ENCODE measurements at places on chromosomes 2 and 18.

DNA sequence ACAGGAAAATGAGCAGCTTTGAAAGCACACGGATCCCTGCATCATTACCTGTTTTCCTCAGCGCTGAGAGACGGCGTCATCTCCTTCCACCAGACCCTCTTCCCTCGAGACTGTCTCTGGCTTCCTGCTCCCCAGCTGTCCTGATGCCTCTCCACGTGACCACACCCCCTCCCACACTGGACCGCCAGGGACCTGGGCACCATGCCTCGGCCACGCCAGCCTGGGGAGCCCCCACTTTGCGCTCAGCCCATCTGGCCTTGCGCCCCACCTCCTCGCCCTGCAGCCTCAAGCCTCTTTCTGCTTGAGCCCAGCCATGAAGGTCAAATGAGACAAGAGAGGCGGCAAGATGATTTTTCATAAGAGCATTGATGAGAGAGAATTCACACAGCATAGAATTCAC, 66.0 kb upstream of the ACKR3 start:
- H3K4me3 ChIP-seq, result no peak overlapping the region
- H3K4me1 ChIP-seq, result no peaks in the 10 kb centered on the region
- no peaks in the 10 kb centered on the region for H3K36me3 ChIP-seq
- DNase-seq, result no peak
- H3K27ac ChIP-seq, result no peak overlapping the region
- peaks cover 4% of the 10 kb centered on the region for H3K27me3 ChIP-seq

- no peak for DNase-seq
- H3K27me3 ChIP-seq, result no peaks in the 10 kb centered on the region
- H3K4me3 ChIP-seq, result no peak overlapping the region
- H3K36me3 ChIP-seq, result peaks cover 6% of the 10 kb centered on the region
Observed at GRCh38 chr2:186460465-186460864, 25.6 kb upstream of the ZC3H15 start.

- H3K4me1 ChIP-seq, result no peaks in the 10 kb centered on the region
- H3K4me3 ChIP-seq, result no peak overlapping the region
- no peaks in the 10 kb centered on the region for H3K36me3 ChIP-seq
- H3K27me3 ChIP-seq, result peaks cover 9% of the 10 kb centered on the region
- no peak for DNase-seq
Observed at GRCh38 chr2:86258106-86258505, 58.8 kb downstream of the MRPL35 start.

DNA sequence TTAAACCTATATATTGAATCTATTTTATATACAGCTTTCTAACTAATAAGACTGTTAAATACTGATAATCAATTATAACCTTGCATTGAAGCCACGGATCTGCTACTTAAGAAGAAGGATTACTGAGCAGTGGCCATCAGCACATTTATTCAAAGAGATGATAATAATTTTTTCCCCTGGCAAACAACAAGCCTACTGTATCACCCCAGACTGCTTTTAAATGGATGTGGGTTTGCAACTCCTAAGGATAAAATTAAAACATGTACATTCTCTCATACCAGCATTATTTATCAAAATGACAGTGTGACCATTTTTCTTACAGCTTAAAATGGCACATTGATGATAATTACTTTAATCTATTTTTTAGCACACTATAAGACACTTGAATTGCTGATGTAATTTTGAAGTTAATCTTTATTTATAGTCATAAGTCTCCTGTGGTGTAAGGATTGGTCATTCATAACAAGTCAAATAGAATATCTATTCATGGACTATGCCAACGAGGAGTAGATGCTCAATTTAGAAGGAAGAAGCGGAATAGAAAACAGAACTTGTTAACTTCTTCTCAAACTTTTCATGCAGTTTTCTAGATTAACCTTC, 517.7 kb downstream of the METTL4 start:
- no peaks in the 10 kb centered on the region for H3K27me3 ChIP-seq
- H3K36me3 ChIP-seq, result no peaks in the 10 kb centered on the region
- H3K27ac ChIP-seq, result no peak overlapping the region
- peaks cover 16% of the 10 kb centered on the region for H3K4me1 ChIP-seq

DNA sequence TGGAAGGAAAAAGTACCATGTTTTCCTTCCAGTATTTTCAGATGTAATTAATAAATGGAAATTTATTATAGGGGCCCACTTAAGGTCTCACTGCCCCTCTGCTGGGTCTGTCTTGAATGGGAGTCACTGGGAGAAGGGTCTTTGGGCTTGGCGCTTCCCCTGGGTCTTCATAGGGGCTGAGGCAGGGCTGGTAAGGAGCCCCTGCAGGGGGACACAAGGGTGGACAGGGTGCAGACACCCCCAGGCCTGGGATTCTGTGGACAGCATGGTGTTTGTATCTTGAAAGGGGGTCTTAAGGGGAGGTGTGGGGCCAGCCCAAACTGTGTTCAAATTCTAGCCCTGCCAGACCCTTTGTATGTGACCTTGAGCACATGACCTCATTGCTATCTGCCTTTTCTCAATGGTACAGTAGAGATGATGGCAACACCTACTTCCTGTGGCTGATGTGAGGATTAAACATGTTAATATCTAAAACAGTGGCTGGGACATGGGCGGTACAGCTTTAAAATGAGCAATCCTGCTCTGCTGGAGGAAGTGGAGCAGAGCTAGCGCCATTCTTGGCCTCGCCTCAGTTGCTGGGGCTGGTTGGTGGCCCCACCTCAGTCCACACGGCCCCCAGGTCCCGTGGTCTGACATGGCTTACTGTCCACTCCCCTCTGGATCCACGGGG, 71.6 kb downstream of the GNAL start:
- no peak overlapping the region for H3K4me3 ChIP-seq
- no peak overlapping the region for H3K27ac ChIP-seq
- H3K36me3 ChIP-seq, result no peaks in the 10 kb centered on the region

GRCh38 chr2:111930875-111931274, 32.5 kb downstream of the MERTK start:
- DNase-seq, result no peak
- no peaks in the 10 kb centered on the region for H3K4me1 ChIP-seq
- no peak overlapping the region for H3K27ac ChIP-seq
- H3K27me3 ChIP-seq, result no peaks in the 10 kb centered on the region

DNA sequence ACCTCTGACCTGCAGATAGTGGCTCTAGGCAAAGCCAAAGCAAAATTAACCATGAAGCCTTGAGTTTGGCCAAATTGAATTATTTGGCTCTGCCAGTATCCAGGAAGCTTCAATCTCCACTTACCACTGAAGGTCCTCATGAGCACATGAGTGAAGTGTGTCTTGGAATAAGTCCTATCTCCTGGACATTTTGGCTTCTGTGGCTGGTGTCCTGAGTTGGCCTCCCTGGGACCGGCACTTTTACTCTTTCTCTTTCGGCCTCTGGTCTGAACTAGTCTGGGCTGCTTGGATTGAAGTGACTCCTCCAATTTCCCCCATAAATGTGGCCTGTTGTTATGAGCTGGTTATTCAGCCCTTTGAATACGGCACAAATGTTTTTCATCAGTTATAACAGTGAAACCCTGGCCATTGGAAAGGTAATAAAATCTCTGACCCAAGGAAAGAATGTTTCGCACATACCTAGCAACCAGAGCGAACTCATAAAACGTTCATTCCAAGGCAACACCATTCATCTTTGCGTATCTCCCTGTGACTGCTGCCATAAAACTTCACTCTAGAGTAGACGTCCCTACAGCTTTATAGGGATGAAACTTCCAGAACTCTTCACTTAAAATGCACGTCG, 216.4 kb downstream of the LPIN1 start:
- H3K27ac ChIP-seq, result no peak overlapping the region
- H3K27me3 ChIP-seq, result no peaks in the 10 kb centered on the region
- H3K4me3 ChIP-seq, result no peak overlapping the region
- no peaks in the 10 kb centered on the region for H3K36me3 ChIP-seq
- DNase-seq, result no peak
- H3K4me1 ChIP-seq, result no peaks in the 10 kb centered on the region

- H3K4me1 ChIP-seq, result no peaks in the 10 kb centered on the region
- no peak for DNase-seq
- no peaks in the 10 kb centered on the region for H3K27me3 ChIP-seq
Observed at GRCh38 chr18:74905247-74905646, 303.7 kb downstream of the PTGR3 start.

GRCh38 chr2:67048314-67048713, 348.8 kb upstream of the ETAA1 start:
- H3K27me3 ChIP-seq, result no peaks in the 10 kb centered on the region
- H3K36me3 ChIP-seq, result no peaks in the 10 kb centered on the region
- DNase-seq, result no peak
- no peaks in the 10 kb centered on the region for H3K4me1 ChIP-seq
- no peak overlapping the region for H3K4me3 ChIP-seq
- no peak overlapping the region for H3K27ac ChIP-seq

DNA sequence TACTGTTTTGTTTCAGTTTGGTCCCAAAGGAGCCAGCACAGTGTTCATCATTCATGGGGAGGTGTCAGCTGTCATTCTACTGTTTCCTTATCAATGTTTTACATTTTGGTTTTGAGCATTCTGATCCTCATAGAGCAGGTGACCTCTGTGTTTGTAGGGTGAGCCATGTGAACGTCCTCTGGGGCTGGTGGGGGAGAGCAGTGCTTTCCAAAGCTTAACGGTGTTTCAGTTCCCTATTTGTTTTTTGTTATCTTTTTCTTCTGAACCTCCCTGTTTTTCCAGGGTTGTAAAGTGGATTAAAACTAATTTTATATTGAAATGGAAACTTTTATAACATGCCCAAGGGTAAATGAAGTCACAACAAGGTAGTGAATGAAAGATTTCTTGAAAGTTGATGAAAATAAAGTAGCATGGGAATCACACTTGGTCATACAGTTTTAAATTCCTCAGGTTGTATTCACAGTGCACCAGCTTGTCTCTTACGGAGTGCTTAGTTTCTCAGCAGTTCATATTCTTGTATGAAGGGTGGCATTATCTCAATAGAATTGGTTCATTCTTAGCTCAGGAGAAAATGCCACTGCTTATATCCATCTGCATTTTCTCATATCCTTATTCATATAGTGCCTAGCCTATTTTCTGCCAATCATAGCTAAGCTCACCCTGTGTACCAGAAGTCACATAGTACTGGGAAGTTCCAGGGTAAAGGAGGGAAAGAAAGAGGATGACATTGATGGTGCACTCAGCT, 54.5 kb downstream of the MAP4K4 start:
- no peaks in the 10 kb centered on the region for H3K36me3 ChIP-seq
- no peaks in the 10 kb centered on the region for H3K27me3 ChIP-seq
- H3K27ac ChIP-seq, result no peak overlapping the region
- no peak for DNase-seq
- H3K4me1 ChIP-seq, result no peaks in the 10 kb centered on the region

DNA sequence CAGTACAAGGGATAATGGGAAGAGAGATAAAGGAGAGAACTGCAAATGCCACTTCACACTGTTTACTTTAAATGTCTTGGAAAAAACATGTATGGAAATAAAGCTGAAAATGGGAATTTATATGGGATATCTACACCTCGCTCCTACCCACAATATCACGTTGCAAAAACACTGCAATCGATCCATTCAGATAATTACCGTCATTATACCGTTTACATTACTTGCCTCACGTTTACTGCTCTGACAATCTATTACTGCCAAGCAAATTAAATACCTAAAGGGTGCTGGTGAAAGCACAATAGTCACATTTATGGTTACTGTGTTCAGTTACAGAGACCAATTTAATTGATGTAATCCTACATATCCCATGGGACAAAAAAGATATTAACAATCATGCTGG, 214.7 kb upstream of the LYPD1 start:
- H3K27ac ChIP-seq, result no peak overlapping the region
- no peaks in the 10 kb centered on the region for H3K27me3 ChIP-seq
- no peaks in the 10 kb centered on the region for H3K36me3 ChIP-seq
- no peak for DNase-seq

DNA sequence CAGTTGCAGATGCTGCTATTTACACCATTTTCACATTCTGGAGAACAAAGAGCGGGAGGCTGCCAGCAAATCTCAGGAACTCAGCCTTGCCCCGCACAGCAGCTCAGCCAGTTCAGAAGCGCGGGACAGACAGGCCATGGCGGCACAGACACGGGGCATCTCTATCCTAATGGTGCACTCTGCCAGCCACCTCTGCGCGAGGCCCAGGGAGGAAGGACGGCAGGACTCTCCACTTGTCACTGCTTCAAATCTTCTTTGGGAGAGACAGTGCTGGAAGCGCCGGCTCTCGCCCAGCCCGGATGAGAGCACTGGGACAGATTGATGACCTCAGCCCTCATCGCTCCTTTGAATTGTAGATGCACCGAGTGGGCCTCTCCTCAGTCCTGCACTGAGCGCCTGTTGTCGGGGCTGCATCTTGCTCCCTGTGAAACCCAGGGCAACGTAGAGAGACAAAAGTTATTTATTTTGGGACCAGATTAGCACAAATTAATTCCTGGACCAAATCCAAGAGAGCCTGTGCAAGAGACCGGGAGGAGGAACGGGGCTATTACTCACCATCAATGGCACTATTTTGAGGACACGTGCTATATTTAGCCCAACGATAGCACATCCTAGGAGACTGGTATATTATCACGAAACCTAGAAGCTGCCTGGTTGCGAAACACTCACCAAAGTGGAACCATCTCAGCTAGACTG, 211.4 kb upstream of the SMIM21 start:
- no peak overlapping the region for H3K4me3 ChIP-seq
- no peaks in the 10 kb centered on the region for H3K36me3 ChIP-seq
- DNase-seq, result no peak
- no peaks in the 10 kb centered on the region for H3K27me3 ChIP-seq
- H3K27ac ChIP-seq, result no peak overlapping the region

- H3K27me3 ChIP-seq, result no peaks in the 10 kb centered on the region
- H3K36me3 ChIP-seq, result peaks cover 92% of the 10 kb centered on the region
- no peak overlapping the region for H3K27ac ChIP-seq
- DNase-seq, result no peak
Observed at GRCh38 chr2:149577269-149577668, 10.3 kb downstream of the MMADHC start.

DNA sequence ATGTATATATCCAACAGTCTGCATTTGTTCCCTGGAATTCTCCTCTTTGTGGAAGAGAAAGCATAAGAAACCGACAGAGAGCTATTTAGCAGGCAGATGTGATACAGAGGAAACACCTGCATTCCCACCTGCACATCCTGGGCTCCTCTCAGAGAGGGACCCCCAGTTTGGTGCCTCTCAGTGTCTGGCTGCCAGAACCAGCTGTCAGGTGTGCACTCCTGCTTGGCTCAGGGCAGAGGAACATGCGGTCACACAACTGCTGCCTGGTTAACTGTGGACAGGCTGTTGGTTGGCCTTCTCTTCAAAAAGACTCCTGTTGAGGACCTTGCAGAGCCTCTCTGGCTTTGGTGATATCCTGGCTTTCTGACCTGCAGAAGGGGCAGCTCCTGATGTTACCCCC, 54.6 kb downstream of the ITGB6 start:
- peaks cover 25% of the 10 kb centered on the region for H3K4me1 ChIP-seq
- peak overlapping the region; percentile 43 for H3K27ac ChIP-seq
- DNase-seq, result peak; percentile 46
- no peak overlapping the region for H3K4me3 ChIP-seq

GRCh38 chr2:180709392-180710145, 270.8 kb upstream of the UBE2E3 start:
- H3K4me1 ChIP-seq, result no peaks in the 10 kb centered on the region
- DNase-seq, result no peak
- no peaks in the 10 kb centered on the region for H3K36me3 ChIP-seq
- H3K27me3 ChIP-seq, result no peaks in the 10 kb centered on the region
- H3K4me3 ChIP-seq, result no peak overlapping the region

All from DND-41 (cell line).